ENCODE measurements at places on chromosomes 4 and X.

- no peak for DNase-seq
Observed at GRCh38 chr4:47701286-47701685, 136.6 kb downstream of the CORIN start.

GRCh38 chr4:129092631-129093190 lies 628 bp downstream of the SCLT1 start:
- no peak for DNase-seq

GRCh38 chrX:99394456-99394855 lies 1015.6 kb downstream of the PCDH19 start:
- no peak for DNase-seq

DNA sequence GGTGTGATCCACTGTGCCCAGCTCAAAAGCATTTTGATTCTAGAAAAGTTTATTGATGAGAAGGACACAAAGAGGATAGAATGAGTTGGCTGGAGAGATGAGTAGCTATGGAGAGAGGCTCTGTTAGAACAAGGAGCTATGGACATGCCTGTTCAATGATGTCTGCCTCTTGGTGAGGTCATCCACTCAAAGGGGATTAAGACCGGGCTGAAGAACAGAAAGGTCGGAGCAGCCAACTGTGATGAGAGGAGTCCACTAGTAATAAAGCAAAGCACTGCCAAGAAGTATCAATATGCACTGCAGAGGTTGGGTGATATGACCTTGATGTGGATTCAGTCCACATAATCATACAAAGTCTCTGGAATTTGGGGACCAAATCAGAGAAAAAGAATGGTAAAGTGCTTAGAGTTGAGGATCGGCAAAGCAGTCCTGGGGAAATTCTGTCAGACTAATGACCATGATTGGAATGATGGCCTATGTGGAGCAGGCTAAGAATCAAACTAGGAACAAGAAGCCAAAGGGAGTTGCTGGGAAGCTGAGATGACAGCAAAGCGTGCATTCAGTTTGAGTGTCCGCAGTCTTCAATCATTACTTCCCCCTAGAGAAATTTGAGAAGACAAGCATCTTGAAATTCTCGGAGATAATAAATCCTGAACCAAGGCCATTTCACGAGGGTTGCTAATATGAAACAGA lies 55.7 kb upstream of the MMAA start:
- no peak for DNase-seq

GRCh38 chr4:128974136-128974581 lies 119.2 kb downstream of the SCLT1 start:
- no peak for DNase-seq

- DNase-seq, result no peak
Observed at GRCh38 chr4:8238515-8239053, 31.0 kb upstream of the HTRA3 start.

- DNase-seq, result no peak
Observed at GRCh38 chr4:54545663-54546424, 111.9 kb upstream of the KIT start.

DNA sequence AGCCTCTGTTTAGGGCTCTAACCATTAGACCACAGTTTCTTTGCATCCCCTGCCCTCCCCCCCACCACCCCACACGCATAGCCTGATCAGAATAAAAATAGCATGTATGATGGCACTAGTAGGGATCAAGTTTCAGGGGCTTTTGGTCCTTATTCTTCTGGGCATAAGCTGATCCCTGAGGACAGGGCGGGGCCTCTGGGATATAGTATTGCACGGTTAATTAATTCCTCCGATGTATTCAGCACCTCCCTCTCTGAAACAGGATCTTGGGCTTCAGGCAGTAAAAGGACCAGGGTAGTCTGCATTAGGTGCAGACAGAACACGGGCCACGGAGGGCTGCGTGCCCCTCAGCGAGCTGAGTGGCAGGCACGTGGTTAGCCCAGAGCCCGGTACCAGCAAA lies 57.1 kb downstream of the ELF4 start:
- DNase-seq, result no peak

DNA sequence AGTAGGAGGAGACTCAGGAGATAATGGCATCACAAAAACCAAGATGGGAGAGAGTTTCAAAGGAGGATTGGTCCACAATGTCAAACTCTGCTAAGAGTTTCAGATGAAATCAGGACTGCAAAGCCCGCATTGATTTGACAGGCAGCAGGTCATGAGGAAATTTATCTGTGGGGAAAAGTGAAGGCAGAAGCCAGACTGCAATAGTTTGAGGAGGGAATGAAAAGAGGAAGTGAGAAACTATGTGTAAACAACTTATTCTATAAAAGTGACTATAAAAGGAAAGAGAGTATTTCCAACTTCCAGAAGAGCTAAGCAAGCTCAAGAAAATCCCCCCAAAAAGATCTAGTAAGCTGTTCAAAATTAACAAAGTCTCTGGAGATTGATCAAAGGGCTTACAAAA lies 66.3 kb upstream of the DGKK start:
- no peak for DNase-seq

DNA sequence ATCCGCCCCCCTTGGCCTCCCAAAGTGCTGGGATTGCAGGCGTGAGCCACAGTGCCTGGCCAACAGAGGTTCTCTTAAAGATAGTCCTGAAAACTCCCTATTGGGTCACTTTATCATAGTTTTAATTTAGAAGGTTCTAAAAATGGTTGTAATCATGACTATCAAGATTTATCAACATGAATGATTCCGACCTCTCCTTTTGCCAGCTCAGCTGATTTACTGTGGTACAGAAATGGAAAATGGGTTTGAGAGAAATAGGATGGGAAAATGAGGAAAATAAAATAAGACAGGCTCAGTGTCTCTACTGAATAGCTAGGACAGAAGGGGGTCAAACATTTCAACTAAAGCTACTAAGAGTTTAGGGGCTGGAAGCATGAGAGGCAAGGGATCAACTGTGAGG lies 28.2 kb upstream of the UGDH start:
- no peak for DNase-seq

- DNase-seq, result no peak
Observed at GRCh38 chrX:4754878-4755604, 1041.6 kb upstream of the PRKX start.

- DNase-seq, result no peak
Observed at GRCh38 chr4:128660361-128661215, 148.9 kb upstream of the JADE1 start.

DNA sequence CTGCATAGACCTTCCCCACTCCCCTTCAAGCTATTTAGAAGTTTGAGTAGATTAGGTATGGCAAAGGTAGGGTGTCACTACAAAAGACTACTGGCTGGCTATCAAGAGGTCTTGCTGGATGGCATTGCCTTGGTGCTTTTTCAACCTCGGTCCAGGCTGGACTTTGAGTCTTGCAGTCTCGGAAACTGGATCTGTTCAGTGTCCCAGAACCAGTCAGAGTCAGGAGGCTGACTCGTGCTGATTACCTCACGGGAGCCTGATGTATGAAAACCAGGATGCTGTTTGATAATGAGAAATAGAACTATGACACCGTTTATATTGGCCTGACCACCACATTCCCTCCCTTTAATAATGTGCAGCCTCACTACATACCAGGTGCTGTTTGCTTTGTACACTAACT lies 2.7 kb upstream of the PHKA1 start:
- no peak for DNase-seq

Data from activated CD8-positive, alpha-beta memory T cell treated with anti-CD3 and anti-CD28 coated beads for 4 hours (primary cell).